ENCODE measurements at places on chromosomes 12 and 14. TPM values are rescaled to one million over a fixed set of nuclear protein-coding genes. Genes with fewer than 3 reads are reported as not detected.

Gene SCARB1
- 148 TPM for total RNA-seq

Gene NELL2
- total RNA-seq: 0.53 TPM

Gene MAGOHB
- total RNA-seq: 62.3 TPM

Gene DPF3
- 1.7 TPM for total RNA-seq

Gene FAM186B
- 0.18 TPM for total RNA-seq

- no peak overlapping the region for H3K27ac ChIP-seq
- no peaks in the 10 kb centered on the region for H3K4me1 ChIP-seq
- H3K27me3 ChIP-seq: no peaks in the 10 kb centered on the region
- no peak overlapping the region for H3K4me3 ChIP-seq
- no peak for DNase-seq
Measured at GRCh38 chr12:65454115-65454787, 175.8 kb downstream of the MSRB3 start.

GRCh38 chr12:38556647-38557046 is 240.1 kb downstream of the ALG10B start:
- no peaks in the 10 kb centered on the region for H3K27me3 ChIP-seq
- H3K36me3 ChIP-seq: no peaks in the 10 kb centered on the region
- no peak for DNase-seq
- H3K27ac ChIP-seq: no peak overlapping the region
- H3K4me1 ChIP-seq: no peaks in the 10 kb centered on the region

GRCh38 chr14:64645220-64645892 is 58.9 kb upstream of the PLEKHG3 start:
- H3K27me3 ChIP-seq: peaks cover 20% of the 10 kb centered on the region
- H3K36me3 ChIP-seq: no peaks in the 10 kb centered on the region

DNA sequence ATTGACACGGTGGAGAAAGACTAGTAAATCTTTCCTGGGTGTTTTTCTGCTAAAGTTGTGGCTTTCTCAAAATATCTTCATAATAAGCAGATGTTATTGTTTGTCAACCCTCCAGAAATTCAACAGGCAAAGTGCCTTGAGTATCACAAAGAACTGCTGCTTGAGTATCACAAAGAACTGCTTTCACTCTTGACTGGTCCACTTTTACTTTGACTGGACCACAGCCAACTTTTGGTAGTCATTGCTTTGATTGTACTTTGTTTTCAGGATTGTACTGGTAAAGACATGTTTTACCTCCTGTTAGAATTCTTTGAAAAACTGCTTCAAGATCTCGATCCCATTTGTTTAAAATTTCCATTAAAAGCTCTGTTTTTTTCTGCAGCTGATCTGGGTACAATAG is 62.6 kb downstream of the PDZRN4 start:
- no peaks in the 10 kb centered on the region for H3K36me3 ChIP-seq
- H3K4me3 ChIP-seq: no peak overlapping the region
- H3K4me1 ChIP-seq: no peaks in the 10 kb centered on the region
- no peak for DNase-seq
- H3K27ac ChIP-seq: no peak overlapping the region
- no peaks in the 10 kb centered on the region for H3K27me3 ChIP-seq

DNA sequence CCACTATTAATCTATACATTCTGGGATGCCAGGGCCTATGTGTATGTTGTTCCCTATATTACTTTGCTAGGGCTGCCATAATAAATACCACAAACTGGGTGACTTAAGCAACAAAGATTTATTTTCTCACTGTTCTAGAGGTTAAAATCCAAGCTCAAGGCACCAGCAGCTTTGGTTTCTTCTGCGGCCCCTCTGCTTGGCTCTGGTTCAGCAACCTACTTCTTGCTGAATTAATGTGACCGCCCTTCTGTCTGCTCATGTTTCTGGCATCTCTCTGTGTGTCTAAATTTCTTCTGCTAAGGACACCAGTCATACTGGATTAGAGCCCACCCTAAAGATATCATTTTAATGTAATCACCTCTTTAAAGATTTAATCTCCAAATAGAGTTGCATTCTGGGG is 84.7 kb downstream of the ZNF664 start:
- no peak for DNase-seq
- peaks cover 43% of the 10 kb centered on the region for H3K27me3 ChIP-seq
- H3K27ac ChIP-seq: no peak overlapping the region
- H3K36me3 ChIP-seq: no peaks in the 10 kb centered on the region

DNA sequence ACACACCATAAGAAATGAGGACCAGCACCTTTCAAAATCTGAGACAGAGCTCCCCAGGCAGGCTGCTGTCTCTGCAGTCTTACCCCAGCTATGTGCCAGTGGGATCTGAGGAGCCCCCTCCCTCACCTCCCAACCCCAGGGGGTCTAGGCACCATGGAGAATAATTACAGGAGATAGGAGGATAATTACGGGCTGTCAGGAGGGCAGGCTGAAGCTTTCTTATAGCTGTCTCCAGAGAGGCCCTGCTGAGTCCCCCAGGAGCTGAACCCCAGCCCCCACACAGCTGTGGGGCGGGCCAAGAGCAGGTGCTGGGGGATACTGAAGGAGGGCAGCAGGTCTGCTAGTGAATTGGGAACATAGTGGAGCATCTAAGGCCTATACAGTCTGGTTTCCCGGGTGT is 6.8 kb downstream of the CPNE6 start:
- DNase-seq: no peak
- H3K36me3 ChIP-seq: no peaks in the 10 kb centered on the region
- H3K4me3 ChIP-seq: no peak overlapping the region
- H3K27me3 ChIP-seq: no peaks in the 10 kb centered on the region
- H3K27ac ChIP-seq: no peak overlapping the region
- peaks cover 36% of the 10 kb centered on the region for H3K4me1 ChIP-seq

DNA sequence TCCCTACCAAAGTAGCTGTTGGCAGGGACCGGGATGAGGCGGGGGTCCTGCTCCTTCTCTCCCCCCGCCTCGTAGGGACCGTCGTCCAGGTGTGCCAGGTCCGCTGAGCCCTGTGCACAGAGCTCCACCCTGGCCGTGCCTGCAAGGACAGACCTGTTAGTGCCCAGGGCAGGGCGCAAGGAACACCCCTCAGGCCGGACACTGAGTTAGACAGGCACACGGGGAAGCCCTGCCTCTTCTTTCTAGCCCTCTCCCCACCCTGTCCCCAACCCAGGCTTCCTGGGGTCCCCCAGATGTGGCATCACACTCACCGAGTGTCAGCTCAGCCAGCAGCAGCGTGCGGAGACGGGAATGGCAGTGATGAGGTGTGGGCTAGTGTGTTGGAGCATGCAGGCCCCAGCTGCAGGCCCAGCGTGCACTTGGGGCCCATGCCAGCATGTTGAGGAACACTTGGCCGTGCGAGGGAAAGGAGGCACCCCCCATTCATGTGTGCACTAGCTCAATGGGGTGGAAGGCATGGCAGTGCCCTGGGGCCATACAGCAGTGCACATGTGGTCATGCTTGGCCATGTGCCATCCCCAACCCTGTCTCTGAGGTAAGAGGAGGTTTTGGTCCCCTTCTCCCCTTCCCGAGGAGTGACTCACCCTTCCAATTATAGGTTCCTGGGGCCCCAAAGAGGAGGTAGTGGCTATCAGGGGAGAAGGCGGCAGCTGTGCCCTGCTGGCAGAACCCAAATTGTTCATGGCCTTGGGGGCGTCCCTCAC is 7.3 kb downstream of the ITGA7 start:
- H3K4me1 ChIP-seq: peaks cover 22% of the 10 kb centered on the region
- H3K27ac ChIP-seq: no peak overlapping the region
- H3K4me3 ChIP-seq: no peak overlapping the region
- no peak for DNase-seq

DNA sequence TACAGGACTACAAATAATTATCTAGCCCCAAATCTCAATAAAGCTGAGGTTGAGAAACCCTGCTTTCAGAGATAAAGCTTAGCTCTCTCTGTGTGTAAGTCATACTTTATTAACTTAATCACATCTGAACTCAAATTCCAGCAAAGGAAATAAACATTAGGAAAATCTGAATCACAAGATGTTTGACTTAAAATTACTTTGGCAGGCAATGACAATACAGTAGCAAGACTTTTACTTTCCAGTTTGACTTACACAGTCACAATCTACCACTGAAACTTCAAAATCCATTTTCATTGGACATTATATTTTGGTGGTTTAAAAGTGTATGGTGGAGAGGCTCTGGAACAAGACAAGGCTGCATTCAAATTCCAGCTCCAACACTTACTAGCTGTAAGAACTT is 11.4 kb downstream of the TMEM116 start:
- H3K4me3 ChIP-seq: no peak overlapping the region
- no peak for DNase-seq
- H3K4me1 ChIP-seq: peaks cover 9% of the 10 kb centered on the region

- H3K4me3 ChIP-seq: no peak overlapping the region
- no peaks in the 10 kb centered on the region for H3K36me3 ChIP-seq
- H3K27ac ChIP-seq: no peak overlapping the region
- H3K27me3 ChIP-seq: no peaks in the 10 kb centered on the region
Measured at GRCh38 chr14:85279407-85279806, 250.5 kb upstream of the FLRT2 start.

GRCh38 chr12:47855502-47855901 is 35.8 kb upstream of the HDAC7 start:
- no peak overlapping the region for H3K27ac ChIP-seq
- no peaks in the 10 kb centered on the region for H3K27me3 ChIP-seq
- no peak for DNase-seq
- H3K4me1 ChIP-seq: peaks cover 15% of the 10 kb centered on the region

DNA sequence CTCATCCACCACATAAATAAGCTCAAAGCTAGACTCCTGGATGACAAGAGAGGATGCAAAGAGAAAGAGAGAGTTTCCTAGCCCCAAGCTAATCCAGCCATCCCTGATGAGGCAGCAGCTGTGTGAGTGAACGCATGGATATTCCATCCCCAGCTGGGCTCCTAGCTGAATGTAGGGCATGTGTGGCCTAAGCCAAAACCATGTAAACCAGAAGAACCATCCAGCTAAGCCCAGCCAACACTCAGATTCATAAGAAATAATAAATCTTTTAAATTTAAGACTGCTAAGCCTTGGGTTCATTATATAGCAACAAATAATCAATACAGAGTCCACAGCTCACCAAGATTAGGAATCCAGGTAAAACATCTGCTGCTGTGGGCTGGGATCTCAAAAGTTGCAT is 94.3 kb downstream of the TNFAIP2 start:
- no peak overlapping the region for H3K4me3 ChIP-seq
- no peak overlapping the region for H3K27ac ChIP-seq
- no peaks in the 10 kb centered on the region for H3K27me3 ChIP-seq

DNA sequence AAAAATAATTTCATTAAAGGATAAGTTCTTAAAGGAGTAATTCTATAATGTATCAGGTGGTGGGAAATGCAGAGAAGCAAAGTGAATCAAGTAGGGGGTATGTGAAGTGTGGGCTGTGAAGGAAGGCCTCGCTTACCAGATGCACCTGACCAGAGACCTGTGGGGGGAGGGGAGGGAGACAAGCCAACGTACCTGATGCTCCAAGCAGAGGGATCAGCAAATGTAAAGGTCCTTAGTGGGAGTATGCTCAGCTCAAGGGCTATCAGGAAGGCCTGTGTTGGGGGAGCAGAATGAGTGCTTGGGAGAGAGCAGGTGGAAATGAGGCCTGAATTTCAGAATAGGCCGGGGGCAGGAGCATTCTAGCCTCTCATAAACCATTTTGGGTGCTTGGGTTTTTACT is 57.1 kb downstream of the ANO4 start:
- no peak overlapping the region for H3K4me3 ChIP-seq
- H3K4me1 ChIP-seq: no peaks in the 10 kb centered on the region
- no peak for DNase-seq
- H3K36me3 ChIP-seq: no peaks in the 10 kb centered on the region
- no peaks in the 10 kb centered on the region for H3K27me3 ChIP-seq

GRCh38 chr14:99531251-99532096 is 50.3 kb downstream of the CCNK start:
- H3K4me3 ChIP-seq: no peak overlapping the region
- H3K36me3 ChIP-seq: no peaks in the 10 kb centered on the region
- no peaks in the 10 kb centered on the region for H3K27me3 ChIP-seq
- no peak for DNase-seq

DNA sequence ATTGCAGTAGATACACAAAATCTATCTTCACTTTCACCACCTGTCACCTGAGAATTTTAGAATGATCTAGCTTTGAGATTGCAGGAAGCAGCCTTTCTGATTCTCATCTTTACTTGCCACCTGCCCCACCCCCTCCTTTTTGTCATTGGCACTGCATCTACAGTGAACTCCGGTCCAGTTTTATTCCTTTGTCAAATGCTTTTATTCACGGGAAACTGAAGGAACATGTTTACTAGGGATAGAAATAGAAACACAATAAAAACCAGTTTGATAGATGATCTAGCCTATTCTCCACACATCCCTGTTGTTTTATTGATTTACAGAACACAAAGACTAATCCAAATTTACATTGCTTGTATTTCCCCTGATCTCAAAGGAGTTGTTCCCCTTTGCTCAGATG is 471.7 kb upstream of the STXBP6 start:
- no peak overlapping the region for H3K4me3 ChIP-seq
- no peak overlapping the region for H3K27ac ChIP-seq
- no peaks in the 10 kb centered on the region for H3K36me3 ChIP-seq
- no peaks in the 10 kb centered on the region for H3K4me1 ChIP-seq

GRCh38 chr12:24888813-24889212 is 60.1 kb downstream of the BCAT1 start:
- H3K4me1 ChIP-seq: no peaks in the 10 kb centered on the region
- H3K27ac ChIP-seq: no peak overlapping the region
- DNase-seq: no peak

DNA sequence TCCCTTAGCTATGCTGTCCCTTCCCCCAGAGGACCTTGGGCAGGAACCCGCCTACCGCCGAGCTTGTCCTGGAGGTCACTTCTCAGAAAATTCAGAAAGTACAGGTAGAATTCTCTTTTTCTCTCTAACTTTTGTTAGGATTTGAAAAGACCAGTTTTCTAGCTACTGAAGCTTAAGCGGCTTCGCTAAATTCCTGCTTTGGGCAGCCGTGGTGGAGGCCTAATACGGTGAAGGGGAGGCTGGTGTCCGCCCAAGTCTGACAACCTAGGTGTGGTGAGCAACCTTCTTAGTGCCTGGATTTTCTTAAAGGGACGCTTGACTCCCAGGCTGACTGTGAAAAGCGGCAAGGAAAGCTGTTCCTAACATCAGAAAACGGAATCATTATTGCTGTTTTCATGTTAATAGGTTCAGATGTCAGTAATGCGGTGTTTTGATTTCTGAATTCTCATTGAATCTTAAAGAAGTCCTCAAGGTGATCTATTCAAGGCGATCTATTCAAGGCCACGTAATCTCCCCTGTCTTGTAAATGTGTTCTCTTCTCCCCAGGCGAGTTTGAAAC is 835 bp downstream of the FGD4 start:
- DNase-seq: peak; percentile 7
- H3K36me3 ChIP-seq: no peaks in the 10 kb centered on the region
- H3K4me3 ChIP-seq: peak overlapping the region; percentile 57
- peaks cover 4% of the 10 kb centered on the region for H3K4me1 ChIP-seq
- peaks cover 26% of the 10 kb centered on the region for H3K27me3 ChIP-seq

DNA sequence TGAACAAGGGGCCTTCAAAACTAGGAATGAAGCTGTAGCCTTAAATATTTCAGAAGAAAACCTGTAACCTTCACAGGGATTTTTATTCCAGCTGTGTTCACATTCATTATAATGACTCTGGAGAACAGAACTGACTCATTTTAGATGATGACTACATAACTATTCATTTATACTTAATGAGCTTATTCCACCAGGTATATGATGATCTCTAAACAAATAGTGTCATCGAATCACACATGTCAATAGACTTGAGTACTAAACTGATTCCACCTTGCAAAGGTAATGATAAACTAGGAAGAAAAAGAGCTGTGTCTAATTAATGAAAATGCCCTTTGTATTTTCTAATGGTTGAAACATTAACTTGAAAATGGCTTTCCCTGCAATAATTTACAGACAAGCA is 433.2 kb downstream of the PDZRN4 start:
- H3K27ac ChIP-seq: no peak overlapping the region
- no peak overlapping the region for H3K4me3 ChIP-seq
- H3K4me1 ChIP-seq: no peaks in the 10 kb centered on the region

- H3K27ac ChIP-seq: no peak overlapping the region
- DNase-seq: no peak
- no peaks in the 10 kb centered on the region for H3K4me1 ChIP-seq
- no peaks in the 10 kb centered on the region for H3K27me3 ChIP-seq
Measured at GRCh38 chr12:100110276-100110675, 32.4 kb downstream of the BLTP3B start.

Measured in K562 (cell line).